ENCODE measurements at places on chromosomes 5 and 9. TPM values are rescaled to one million over a fixed set of nuclear protein-coding genes. Genes with fewer than 3 reads are reported as not detected.

DNA sequence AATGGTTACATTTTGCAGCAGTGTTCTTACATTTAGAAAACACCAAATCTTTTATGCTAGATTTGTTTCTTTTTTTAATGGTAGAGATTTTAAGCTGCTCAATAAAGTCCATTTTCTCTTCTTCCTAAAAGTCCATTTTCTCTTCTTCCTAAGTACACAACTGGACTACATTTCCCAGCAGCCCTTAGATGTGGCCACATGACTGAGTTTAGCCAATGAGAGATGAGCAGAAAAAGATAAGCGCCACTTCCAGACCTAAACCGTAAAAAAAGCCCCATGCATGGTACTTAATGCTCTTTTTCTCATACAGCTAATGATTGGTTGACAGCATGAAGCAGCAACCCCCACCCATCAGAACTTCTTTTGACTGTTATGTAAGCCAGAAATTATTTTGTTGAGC lies 206.7 kb downstream of the FAM114A2 start:
- no peak for DNase-seq

- no peak for DNase-seq
These were observed 96.5 kb downstream of the TLE1 start for GRCh38 chr9:81592887-81593266.

DNA sequence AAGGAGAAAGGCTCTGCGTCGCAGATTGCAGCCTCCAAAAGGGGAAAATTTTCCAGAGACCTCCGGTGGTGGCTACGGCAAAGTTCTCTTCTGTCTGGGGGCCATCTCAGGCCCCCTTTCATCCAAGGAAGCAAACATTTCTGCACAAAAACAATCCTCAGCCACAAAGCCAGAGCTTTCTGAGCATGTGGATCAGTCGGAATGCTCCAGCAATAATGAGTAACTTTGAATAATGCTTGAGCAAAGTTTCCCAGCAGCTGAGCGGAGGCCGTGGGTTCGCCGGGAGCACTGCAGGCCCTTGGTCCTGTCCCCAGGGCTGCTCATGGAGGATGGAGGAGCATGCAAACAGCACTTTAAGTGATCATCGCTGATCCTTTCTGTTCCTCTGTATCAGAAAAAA lies 60.2 kb upstream of the UNC5A start:
- DNase-seq = no peak

DNA sequence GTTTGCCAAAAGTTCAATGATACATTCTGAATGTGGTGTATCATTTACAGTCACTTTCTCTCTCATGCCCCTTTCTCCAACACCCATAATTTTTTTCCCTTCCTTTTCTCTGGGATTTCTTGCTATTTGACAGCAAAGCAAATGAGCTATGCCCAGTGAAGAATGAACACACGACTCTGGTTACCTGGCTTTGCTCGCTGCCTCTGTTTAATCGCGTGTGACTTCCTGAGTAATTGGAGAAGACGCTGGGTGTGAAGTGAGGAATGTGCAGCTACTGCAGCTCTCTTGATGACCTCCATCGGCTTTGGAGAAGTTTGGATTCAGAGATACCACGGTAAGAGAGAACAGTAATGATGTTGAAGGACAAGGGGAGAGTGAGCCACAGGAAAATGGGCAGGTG lies 651.8 kb downstream of the KIF4B start:
- no peak for DNase-seq

- DNase-seq = no peak
These were observed 177.0 kb upstream of the GRIN3A start for GRCh38 chr9:101915482-101915881.

GRCh38 chr5:16784088-16784487 lies 152.0 kb downstream of the MYO10 start:
- no peak for DNase-seq

DNA sequence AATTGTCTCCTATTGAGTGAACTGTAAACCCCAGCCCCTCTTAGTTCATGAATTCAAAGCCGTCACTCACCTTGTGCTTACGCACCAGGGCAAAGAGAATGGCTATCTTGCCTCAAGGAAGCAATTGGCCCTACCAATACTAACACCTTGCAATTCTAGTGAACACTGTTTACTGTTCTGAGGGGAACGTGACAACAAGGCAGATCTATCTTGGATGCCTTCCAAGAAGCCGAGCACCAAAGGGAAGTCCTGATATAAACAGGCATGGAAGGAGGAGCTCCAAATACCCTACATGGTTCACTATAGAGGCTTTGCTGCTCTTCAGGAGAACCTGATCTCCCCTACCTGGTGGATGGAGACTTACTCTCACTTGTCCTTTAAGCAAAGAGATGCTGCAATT lies 1.7 kb upstream of the PLPPR1 start:
- no peak for DNase-seq

- DNase-seq = no peak
These were observed 87.0 kb downstream of the SPOCK1 start for GRCh38 chr5:137412136-137412535.

DNA sequence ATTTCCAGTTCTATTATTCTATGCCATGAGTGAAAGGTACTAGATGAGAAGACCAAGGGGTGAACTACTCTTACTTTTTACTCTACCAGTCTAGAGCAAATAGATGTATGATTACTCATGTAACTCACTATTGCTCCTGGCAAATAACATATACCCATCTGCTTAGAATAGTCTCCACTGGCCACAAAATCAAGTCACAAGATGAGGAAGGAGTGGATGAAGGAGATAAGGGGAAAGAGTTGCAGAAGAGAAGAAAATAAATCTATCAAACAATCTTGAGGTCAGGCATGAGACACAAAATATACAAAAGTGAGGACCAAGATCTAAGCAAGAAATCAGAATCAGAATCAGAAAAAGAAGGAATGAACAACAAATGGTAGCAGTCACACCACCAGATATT lies 13.7 kb upstream of the NR4A3 start:
- no peak for DNase-seq

DNA sequence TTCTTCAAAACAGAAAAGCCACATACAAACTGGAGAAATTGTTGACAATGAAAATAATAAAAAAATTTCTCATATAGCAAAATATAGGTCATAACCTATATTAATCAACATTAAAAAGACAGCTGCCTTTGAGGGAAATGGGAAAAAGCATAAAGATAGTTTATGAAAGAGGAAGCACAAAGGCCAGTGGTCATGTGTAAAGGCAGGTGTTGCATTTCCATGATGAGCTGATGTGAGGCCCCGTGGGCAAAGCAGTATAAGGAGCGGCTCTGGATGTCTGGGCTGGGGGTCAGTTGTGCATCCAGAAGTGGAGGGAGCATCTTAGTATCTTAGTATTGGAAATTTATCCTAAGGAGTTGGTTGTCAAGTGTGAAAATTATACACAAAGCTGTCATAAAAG lies 18.3 kb downstream of the NDUFS6 start:
- DNase-seq = no peak

GRCh38 chr5:72298711-72299110 lies 21.3 kb downstream of the MRPS27 start:
- DNase-seq = no peak

- no peak for DNase-seq
These were observed 137.0 kb downstream of the CCDC192 start for GRCh38 chr5:127840198-127840524.

- no peak for DNase-seq
These were observed 22.5 kb downstream of the EDIL3 start for GRCh38 chr5:84362061-84362720.

DNA sequence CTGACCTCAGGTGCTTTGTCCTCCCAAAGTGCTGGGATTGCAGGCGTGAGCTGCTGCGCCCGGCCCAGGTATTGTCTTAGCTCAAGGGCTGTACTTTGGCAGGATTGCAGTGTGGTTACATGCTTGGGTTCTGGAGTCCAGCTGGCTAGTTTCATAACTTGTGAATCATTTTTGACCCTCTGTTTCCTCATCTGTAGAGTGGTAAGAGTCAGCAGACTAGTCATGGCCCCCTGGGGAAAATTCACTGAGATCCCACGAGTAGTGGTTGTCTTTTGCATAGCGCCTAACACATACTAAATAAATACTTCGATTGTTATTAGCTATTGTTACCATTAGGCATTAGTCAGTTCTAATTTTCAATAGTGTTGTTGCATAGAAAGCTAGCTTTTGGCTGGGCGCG lies 14.3 kb downstream of the PTPA start:
- no peak for DNase-seq

DNA sequence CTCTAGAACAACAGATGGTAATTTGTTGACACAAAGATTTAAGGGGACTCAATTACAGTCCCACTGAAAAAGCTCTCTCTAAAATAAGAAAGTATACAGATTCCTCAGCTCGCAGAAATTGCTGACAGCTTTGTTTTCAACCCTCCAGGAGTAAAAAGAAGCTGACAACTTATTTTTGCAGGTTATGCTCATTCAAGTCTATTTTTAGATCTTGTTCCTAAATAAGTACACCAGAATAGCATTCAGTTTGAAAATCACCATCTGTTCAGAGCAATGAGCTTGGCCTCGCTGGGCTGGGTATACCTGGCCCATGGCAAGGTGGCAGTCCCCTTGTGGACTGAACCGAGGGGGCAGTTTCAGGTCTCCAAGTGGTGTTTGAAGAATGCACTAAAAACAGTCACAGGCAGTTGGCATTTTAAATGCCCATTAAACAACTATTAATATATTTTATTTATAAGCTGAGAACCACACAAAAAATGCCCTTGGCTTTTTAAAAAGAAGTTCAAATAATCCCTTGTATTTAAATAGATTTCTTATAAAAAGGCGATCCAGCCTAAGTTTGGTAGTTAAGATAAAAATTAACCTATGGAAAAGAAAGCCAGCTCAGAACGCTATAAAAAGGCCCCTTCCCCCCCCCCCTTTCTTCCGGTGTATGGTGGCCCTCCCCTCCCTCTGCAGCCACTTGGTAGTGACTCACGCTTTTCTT lies 169.2 kb downstream of the AUH start:
- peak; percentile 49 for DNase-seq

- no peak for DNase-seq
These were observed 50.5 kb downstream of the GADD45G start for GRCh38 chr9:89655056-89655989.

DNA sequence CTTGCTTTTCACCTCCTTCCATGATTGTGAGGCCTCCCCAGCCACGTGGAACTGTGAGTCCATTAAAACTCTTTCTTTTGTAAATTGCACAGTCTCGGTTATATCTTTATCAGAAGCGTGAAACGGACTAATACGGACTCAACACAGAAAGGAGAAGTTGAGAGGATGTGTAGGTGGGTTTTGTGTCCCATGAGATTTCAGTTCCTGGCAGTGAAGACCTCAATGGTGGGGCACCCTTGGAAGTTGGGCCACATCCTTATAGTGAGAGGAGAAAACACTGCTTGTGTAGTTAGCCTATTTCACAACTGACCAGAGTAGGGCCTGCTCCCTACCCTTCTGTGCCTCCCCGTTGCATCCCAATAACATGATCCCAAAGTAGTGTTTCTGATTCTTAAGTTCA lies 98.9 kb upstream of the TNC start:
- no peak for DNase-seq

GRCh38 chr9:127116957-127117356 lies 5.5 kb downstream of the ANGPTL2 start:
- DNase-seq = no peak

DNA sequence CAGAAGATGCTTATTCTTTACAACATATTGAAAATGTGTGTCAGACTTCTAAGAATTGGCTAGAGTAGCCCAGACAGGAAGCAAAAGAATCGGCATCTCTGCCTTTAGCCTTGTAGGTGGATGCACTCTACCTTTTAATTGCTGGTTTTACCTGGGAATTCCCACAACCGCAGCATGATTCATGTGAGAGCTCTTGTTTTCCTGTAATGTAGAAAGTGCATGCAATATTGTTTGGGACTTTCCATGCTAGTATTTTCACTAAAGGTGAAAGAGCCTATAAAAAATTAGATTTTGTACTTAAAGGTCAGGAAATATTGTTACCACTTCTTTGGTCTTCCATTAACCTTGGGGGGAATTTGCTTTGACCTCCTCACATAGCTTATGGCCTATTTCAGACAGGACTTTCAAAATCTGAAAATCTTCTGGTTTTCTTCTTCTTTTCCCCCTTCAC lies 89.8 kb downstream of the NTRK2 start:
- no peak for DNase-seq

DNA sequence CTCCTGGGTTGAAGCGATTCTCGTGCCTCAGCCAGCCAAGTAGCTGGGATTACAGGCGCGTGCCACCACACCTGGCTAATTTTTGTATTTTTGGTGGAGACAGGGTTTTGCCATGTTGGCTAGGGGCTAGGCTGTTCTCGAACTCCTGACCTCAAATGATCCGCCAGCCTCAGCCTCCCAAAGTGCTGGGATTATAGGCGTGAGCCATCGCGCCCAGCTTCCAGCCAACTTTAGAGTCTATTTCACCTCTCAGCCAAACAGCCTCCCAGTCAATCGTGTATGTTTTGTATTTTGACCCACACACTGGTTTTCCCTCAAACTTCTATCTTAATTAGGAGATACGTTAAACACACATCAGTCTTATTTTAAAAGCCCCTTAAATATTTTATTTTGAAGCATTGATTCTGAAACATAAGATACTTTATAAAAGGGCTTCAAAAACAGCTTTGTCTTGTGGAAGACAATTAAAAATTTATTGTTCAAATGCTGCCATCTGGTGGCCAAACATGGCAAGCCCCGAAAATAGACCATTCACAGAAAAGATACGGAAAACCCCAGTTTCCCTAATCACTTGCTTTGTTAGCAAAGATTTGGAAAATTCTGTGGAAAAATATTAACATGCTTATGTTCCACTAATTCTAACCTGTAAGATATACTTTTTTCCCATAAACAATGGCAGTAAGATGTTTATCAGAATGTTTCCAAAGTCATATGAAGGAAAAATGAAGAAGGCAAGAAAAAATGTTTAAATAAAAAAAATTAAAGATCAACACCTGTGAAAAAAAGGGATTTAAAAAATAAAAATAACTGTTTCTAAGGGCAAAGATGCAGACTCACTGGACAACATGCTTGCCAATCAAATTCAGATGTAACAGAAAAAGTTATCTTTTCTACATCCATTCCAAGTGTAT lies 33.1 kb downstream of the APTX start:
- DNase-seq = peak; percentile 47

GRCh38 chr5:5332287-5332686 lies 90.2 kb upstream of the ICE1 start:
- no peak for DNase-seq

SETD9 gene
- 4.6 TPM for total RNA-seq

CNTNAP3 gene
- 9.0 TPM for total RNA-seq

IFNA16 gene
- not detected for total RNA-seq

INSL6 gene
- not detected for total RNA-seq

FXN gene
- 20.3 TPM for total RNA-seq

PCDHGA7 gene
- total RNA-seq = 10.0 TPM

GLDC gene
- total RNA-seq = 0.26 TPM

IL9 gene
- total RNA-seq = not detected

ZCCHC7 gene
- total RNA-seq = 15.6 TPM

SLC25A2 gene
- not detected for total RNA-seq
